ENCODE measurements at places on chromosomes 1 and 21.

GRCh38 chr21:42750737-42751530 lies 97.5 kb downstream of the PDE9A start:
- DNase-seq, result no peak
- no peaks in the 10 kb centered on the region for H3K27me3 ChIP-seq
- H3K4me3 ChIP-seq, result no peak overlapping the region
- peaks cover 4% of the 10 kb centered on the region for H3K36me3 ChIP-seq

GRCh38 chr1:214108097-214108446 lies 120.3 kb downstream of the PROX1 start:
- H3K27me3 ChIP-seq, result no peaks in the 10 kb centered on the region
- no peak for DNase-seq
- H3K27ac ChIP-seq, result no peak overlapping the region
- H3K4me3 ChIP-seq, result no peak overlapping the region

GRCh38 chr1:13697738-13698137 lies 2.2 kb upstream of the PRDM2 start:
- H3K27me3 ChIP-seq, result no peaks in the 10 kb centered on the region
- DNase-seq, result no peak
- no peak overlapping the region for H3K27ac ChIP-seq
- H3K4me1 ChIP-seq, result peaks cover 28% of the 10 kb centered on the region
- peaks cover 23% of the 10 kb centered on the region for H3K36me3 ChIP-seq

GRCh38 chr1:110337704-110338308 lies 1.4 kb upstream of the RBM15 start:
- H3K4me3 ChIP-seq, result no peak overlapping the region
- H3K27ac ChIP-seq, result no peak overlapping the region
- peaks cover 43% of the 10 kb centered on the region for H3K4me1 ChIP-seq
- no peaks in the 10 kb centered on the region for H3K27me3 ChIP-seq

GRCh38 chr1:204495078-204495753 lies 611 bp upstream of the PIK3C2B start:
- H3K36me3 ChIP-seq, result peaks cover 16% of the 10 kb centered on the region
- peak overlapping the region; percentile 93 for H3K4me3 ChIP-seq
- H3K4me1 ChIP-seq, result peaks cover 39% of the 10 kb centered on the region
- DNase-seq, result no peak
- peak overlapping the region; percentile 95 for H3K27ac ChIP-seq

- H3K4me3 ChIP-seq, result no peak overlapping the region
- no peaks in the 10 kb centered on the region for H3K27me3 ChIP-seq
- H3K4me1 ChIP-seq, result peaks cover 43% of the 10 kb centered on the region
- no peaks in the 10 kb centered on the region for H3K36me3 ChIP-seq
Observed at GRCh38 chr1:232571523-232571922, 58.4 kb downstream of the SIPA1L2 start.

DNA sequence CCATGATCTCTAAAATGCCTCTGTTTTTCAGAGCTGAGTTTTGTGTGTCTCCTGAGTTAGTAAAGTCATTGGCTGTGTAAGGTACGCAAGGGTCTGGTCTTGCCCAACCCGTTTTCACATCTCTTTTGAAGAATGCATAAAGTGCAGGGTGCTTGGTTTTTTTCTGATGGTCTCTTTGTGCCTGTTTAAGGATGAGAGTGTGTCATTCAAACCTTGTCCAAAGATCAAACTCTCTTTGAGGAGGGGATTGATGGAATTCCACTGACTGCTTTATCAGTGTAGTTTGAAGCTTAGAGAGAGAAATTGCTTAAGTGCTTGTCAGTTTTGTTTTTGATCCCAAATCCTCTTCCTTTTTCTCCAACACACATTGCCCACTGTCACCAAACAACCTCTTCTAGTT lies 20.0 kb upstream of the C8B start:
- no peaks in the 10 kb centered on the region for H3K4me1 ChIP-seq
- peaks cover 10% of the 10 kb centered on the region for H3K27me3 ChIP-seq
- no peak overlapping the region for H3K27ac ChIP-seq
- DNase-seq, result no peak
- H3K36me3 ChIP-seq, result peaks cover 2% of the 10 kb centered on the region

DNA sequence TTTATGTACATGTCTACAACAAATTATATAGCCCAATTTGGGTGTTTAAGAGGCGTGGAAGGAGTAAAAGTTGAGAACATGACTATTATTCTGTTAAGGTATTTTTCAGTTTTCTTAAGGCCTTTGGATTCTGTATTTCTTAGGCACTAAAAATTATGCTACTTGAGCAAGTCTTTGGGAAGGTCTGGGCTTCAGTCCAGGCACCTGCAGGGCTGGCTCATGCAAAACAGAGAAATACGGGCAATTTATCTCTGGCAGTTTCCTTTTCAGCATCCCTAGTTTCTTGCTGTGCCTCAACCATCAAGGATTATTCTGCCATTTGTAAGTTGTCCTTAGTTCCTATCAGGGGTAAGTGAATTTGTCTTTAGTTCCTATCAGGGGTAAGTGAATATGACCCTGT lies 358.8 kb upstream of the B3GALT2 start:
- no peak overlapping the region for H3K4me3 ChIP-seq
- H3K4me1 ChIP-seq, result peaks cover 13% of the 10 kb centered on the region
- no peaks in the 10 kb centered on the region for H3K27me3 ChIP-seq
- H3K27ac ChIP-seq, result no peak overlapping the region

GRCh38 chr1:52947490-52947889 lies 20.4 kb downstream of the SCP2 start:
- no peak overlapping the region for H3K4me3 ChIP-seq
- peaks cover 13% of the 10 kb centered on the region for H3K36me3 ChIP-seq
- H3K27me3 ChIP-seq, result no peaks in the 10 kb centered on the region
- DNase-seq, result no peak
- no peaks in the 10 kb centered on the region for H3K4me1 ChIP-seq

DNA sequence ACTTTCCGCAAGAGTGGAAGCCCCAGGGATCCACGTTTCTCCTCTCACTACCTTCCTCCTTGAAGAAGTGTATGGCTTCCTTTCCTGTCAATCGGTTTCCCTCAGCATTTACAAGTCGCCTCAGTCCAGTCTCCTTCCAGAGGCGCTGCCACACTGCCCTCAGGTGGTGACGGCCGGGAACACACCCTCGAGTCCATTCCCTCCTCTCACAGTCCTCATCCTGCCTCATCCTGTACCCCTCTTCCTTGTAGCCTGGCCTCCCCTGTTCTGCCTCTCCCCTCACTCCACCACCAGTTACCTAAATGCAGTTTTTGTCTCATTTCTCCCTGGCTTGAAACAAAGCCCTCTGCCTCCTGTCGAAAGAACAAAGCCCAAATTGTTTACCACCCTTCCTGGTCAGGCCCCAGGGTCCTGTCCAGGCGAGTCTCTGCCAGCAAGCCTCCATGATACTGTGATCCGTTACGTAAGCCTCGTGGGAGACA lies 23.2 kb upstream of the LSM10 start:
- peak overlapping the region; percentile 36 for H3K4me3 ChIP-seq
- H3K27me3 ChIP-seq, result no peaks in the 10 kb centered on the region
- peak overlapping the region; percentile 75 for H3K27ac ChIP-seq

DNA sequence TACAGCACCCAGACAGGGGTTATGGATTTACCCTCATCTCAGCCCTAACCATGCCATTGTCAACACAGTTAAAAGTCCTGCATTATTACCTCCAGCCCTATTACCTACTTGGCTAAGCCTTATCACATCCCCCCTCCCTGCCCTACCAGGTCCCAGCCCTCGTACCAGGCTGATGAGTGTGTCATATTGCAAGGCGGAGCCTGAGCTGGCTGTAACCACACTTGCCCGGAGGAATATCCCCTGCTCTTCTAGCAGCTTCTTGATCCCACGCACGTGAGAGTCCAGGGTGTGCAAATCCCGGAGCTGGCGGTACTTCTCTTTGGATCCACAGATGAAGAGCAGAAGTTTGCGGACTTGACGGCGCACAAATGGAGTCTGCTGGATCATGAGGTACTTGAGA lies 87.4 kb downstream of the UBR4 start:
- peaks cover 69% of the 10 kb centered on the region for H3K36me3 ChIP-seq
- no peaks in the 10 kb centered on the region for H3K27me3 ChIP-seq
- no peak overlapping the region for H3K4me3 ChIP-seq
